ENCODE measurements at places on chromosomes 12 and 14.

- DNase-seq, result no peak
Measured at GRCh38 chr12:66111605-66112004, 18.9 kb downstream of the LLPH start.

GRCh38 chr12:3087758-3088650 lies 10.8 kb downstream of the TSPAN9 start:
- DNase-seq, result no peak

DNA sequence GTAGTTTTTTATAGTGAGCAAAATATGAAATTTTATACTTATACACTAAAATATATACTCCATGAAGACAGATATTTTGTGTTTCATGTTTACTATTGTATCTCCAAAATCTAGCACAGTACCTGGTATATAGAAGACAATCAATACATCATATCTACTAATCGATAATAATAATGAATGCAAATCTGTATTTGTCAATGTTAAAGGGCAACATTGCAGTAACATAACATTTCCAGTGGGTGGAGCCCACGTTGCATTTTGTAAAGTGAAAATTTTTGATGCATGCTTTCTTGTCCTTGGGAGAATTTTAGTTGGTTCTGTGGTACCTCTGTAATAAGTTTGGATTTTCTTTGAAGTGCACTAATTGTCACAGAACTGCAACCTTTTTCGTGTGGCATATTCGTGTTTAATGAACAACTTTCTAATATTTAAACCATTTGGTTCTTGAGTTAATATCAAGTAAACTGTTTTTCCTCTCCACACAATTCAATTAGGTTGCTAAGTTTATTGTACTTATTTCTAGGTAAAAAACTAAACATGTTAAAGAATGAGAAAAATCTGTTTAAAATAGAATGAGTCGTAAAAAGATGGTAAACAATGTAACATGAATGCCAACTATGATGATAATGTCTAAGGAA lies 47.4 kb downstream of the AVPR1A start:
- DNase-seq, result peak; percentile 9

DNA sequence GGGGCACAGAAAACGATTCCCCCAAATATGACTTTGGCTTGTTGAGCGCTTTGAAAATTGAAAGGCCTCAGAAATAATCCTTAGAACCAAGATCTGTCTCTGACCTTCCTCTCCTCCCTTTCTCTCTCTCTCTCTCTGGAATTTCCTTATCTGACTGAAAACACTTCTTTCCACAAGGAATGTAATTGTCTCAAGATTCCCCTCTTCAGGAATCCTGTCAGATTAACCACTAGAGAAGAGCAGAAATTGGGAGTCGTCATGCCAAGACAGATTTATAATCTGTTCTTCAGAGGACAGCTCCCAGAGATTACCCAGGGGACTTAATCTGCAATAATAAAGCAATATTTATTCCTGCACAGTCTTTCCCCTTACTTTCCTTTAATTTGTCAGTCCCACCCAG lies 317.6 kb downstream of the ACSS3 start:
- DNase-seq, result no peak

- no peak for DNase-seq
Measured at GRCh38 chr14:24848102-24848790, 201.7 kb downstream of the STXBP6 start.

GRCh38 chr12:68245180-68246021 lies 8.0 kb downstream of the IL22 start:
- DNase-seq, result no peak

DNA sequence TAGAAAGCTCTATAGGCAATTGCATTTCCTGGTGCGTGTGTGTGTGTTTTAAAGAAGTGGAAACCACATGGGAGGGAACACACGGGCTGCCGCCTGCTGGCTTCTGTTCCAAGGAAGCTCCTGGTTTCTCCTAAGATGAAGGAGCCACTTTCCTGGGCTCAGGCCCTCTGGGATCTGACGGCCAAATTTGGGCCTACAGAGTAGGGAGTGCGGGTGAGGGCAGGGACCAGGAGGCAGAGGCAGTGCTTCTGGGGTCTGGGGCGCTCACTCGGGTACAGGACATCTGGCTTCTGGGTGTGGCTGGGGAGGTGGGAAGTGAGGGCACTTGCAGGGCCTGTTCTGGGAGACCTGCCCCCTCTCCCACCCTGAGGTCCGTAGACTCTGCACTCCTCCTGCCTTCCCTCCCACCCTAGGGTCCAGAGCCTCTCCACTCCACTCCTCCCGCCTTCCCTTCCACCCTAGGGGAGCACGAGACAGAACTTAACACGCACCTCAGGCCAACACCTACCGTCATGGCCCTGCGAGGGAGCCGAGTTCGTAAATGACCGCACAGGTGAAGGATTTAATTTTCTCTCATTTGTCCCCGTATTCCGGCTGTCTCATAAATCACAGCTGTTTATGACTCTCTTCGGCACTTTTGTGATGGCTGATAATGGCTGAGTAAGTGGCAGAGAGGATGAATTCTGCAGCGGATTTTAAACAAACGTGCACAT lies 127.7 kb downstream of the KIF26A start:
- DNase-seq, result no peak

GRCh38 chr14:64217834-64218233 lies 76.3 kb downstream of the ESR2 start:
- no peak for DNase-seq

GRCh38 chr14:93019367-93019843 lies 96.3 kb downstream of the ITPK1 start:
- no peak for DNase-seq

GRCh38 chr12:75936515-75937440 lies 94.8 kb downstream of the PHLDA1 start:
- DNase-seq, result no peak

DNA sequence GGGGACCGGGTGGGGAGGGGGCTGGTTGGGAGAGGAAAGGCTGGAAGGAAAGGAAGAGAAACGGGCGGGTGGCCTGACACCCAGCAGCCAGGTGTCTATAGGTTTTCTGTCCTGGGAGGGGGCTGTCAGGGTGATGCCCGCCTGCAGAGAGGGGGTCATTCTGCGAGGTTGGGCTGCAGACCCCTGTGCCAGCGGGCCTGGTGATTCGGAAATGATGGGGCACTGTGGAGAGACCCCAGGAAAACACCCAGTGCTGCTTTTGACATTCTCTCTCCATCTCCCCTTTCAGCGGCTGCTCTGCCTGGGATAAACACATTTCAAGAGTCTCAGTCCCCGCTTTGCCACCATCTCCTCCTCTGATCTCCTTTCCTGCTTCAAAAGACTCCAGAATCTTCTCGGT lies 168.5 kb upstream of the RTL1 start:
- DNase-seq, result no peak

GRCh38 chr12:76201758-76202157 lies 117.3 kb upstream of the NAP1L1 start:
- no peak for DNase-seq

DNA sequence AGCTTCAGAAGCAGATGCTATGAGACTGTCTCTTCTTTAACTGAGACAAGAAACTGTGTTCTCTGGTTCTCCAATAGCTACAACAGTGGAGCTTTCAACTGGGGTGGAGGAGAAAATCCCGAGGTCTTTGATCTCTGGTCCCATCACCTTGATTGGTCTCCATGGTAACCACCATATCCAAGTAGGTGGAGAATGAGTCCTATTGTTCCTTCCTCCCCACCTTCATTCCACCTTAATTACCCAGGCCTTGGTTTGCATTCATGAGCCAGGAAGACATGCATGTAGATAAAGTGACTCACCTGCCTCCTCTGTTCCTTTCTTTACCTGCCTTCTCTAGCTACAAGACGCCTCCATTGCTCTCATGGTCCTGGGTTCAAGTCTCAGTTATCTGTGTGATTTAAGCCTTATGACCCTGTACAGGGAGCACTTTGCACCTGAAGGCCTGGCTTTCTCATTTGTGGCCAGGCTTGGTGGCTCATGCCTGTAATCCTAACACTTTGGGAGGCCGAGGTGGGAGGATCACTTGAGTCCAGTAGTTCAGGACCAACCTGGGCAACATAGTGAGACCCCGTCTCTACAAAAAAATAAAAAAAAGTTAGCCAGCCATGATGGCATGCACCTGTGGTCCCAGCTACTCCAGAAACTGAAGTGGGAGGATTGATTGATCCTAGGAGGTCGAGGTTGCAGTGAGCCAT lies 157.7 kb upstream of the TBX3 start:
- no peak for DNase-seq

- no peak for DNase-seq
Measured at GRCh38 chr12:110109037-110109836, 14.9 kb upstream of the IFT81 start.

DNA sequence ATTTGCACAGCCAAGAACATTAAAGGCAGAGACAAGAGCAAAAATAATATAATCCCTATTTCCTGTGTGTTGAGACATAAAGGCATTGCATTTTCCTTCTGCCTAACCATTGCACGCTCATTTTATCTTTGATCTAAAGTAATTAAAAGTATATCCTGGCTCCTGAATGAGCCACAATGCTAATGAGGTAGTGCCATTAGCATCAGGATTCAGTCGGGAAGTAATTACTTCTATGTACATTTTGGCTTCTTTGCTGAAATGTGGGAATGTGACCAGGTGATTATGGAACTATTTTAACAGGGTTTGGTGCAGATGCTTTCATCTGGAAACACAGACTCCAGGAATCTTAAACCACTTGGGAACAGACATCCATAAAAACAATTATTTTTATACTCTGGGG lies 77.4 kb downstream of the TMTC1 start:
- DNase-seq, result no peak

DNA sequence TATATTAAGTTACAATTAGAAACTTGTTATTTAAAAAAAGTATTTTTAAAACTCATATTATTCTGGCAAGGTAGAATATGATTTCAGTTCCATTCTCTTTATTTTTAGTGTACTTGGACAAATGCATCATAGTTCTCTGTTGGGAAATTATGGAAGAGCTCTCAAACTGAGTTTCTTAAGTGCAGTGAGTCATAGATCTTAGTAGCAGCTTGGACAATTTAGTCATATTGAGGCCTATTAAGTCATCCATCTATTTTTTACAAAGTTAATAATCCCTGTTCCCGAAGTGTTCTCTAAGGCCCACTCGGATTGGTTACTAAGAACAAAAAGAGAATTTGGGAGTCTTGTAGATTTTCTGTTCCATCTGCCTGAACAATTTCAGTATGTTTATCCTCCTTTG lies 113.9 kb downstream of the ANO4 start:
- no peak for DNase-seq

GRCh38 chr14:33592297-33592696 lies 358.6 kb downstream of the EGLN3 start:
- DNase-seq, result no peak

- DNase-seq, result no peak
Measured at GRCh38 chr14:92644171-92644969, 104.1 kb downstream of the LGMN start.

DNA sequence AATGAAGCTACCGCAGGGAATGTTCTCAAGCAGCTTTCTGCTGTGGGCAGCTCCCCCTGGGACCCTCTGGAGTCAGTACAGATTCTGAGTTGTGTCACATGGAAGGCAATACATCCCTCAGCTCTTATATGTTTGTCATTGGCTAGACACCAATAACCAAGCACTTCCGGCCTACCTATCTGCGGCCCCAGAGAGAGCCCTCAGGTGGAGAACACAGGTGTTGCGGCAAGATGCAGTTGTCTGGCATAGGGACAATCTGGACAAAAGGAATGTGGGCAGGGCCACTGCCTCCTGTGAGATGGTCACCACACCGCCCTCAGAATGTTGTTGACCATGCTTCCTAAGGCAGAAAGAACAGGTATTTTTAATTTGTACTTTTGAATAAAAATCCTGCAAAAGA lies 118.7 kb downstream of the BRMS1L start:
- no peak for DNase-seq

- no peak for DNase-seq
Measured at GRCh38 chr14:100618318-100618693, 31.1 kb upstream of the BEGAIN start.

GRCh38 chr14:35368139-35368460 lies 36.4 kb downstream of the NFKBIA start:
- DNase-seq, result no peak

DNA sequence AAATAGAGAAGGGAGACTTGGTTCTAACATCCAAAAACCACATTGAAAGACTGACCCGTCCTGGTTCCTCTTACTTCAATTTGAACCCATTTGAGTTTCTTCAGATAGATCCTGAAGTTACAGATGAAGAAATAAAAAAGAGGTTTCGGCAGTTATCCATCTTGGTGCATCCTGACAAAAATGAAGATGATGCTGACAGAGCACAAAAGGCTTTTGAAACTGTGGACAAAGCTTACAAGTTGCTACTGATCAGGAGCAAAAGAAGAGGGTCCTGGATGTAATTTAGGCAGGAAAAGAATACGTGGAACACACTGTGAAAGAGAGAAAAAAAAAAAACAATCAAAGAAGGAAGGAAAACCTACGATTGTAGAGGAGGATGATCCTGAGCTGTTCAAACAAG lies 25.4 kb upstream of the NFKBIA start:
- no peak for DNase-seq

GRCh38 chr12:98126637-98127335 lies 388.6 kb upstream of the TMPO start:
- no peak for DNase-seq

DNA sequence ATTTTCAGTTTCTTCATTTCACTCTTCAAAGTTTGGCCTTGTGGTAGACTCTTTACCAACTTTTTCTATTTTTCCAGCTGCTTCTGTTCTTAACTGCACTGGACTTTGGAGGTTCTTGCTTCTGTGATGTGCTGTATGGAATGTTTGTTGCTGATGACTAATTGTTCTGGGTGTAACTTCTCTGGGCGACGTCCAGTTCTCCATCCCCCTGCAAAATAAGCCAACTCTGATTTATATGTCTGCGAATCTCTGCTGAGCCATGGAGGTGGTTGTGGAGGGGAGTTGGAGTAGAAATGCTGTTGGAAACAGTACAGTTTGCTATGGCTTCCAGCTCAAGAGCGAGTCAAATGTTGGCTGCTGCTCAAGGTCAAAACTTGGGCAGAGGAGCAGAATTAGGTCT lies 113.9 kb upstream of the DYRK2 start:
- no peak for DNase-seq

DNA sequence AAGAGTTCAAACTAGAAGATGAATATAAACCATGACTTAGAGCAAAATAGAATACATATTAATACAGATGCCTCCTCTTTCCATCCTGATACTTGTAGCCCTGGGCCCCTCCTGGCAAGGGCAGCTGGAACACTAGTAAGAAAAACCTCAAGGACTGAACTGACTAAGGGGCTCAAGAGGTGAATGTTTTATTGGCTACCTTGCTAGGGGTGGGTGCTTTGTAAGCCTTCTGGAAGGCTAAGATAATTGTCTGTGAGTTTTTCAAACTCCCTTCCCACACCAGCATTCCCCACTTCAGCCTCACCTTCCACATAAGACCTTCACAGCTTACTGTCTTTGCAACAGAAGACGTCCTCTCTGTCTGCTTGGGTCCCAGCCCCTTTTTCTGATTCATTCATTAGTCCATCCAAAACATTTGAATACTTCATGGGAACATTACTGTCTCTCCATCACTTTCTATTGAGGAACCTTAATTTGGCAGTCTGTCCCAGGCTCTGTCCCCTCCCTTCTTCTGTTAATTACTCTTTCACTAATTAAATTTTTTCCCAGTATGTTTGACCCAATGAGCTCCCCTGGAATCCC lies 1.1 kb upstream of the MARCHF9 start:
- no peak for DNase-seq

DNA sequence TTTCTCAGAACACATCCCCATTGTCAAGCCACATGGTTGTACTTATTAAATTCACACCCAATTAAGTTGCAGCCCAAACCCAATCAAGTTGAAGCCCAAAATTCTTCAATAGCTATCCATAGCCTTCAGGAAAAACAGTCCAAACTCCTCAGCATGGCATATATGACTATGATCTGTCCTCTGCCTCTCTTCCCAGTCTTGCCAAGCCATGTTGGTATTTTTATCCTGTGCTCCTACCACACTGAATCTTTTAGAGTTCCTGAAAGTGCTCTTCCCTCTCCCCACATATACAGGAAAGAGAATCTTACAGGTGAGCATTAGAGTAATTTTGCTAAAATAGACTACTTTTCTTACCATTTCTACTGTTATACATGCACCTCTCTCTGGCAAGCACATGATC lies 834.9 kb downstream of the RPS29 start:
- DNase-seq, result no peak
